ENCODE measurements at places on chromosomes 3 and 15.

- DNase-seq: no peak
Measured at GRCh38 chr3:191303596-191303995, 25.6 kb upstream of the CCDC50 start.

DNA sequence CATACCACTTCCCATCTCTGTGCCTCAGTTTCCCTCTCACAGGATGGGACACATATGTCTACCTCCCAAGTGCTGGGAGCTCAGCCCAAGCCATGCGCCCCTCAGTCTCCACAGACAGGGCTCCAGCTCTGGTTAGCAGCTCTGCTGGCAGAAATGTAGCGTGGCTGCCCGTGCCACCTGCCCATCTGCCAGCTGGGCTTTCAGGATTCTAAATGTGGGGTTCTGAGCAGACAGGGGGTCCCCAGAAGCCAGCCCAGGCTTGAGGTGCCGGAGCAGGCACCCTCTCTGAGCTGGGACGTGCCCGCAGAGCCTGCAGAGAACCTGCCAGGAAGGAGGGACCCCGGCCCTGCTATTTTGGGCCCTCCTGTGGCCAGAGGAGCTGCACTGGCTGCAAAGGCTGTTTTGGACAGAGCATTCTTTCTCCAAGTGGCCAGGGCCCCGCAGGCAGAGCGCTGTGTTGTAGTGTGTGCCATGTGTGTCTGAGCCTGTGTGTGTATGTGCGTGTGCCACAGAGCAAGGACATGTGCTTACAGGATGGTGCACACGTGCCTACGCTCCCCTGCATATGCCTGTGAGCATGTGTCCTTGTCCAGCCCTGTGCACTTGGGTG is 31.7 kb downstream of the PSTPIP1 start:
- DNase-seq: no peak

DNA sequence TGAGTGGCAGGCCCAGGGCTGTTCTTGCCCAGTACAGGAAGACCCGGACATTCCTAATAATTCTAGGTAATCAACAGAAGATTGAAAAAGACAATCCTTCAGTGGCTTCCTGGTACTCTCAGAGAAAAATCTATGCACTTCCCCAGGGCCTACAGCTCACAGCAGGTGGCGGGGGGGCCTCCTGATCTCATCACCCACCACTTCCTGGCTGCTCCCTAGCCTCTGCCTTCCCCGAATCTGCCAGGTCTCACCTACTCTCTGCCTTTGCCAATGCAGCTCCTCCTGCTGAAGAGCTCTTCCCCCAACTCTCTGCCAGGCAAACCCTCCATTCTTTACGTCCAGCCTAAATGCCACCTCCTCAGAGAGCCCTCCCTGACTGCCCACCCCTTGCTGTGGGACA is 37.5 kb downstream of the EHD4 start:
- DNase-seq: peak; percentile 59

- no peak for DNase-seq
Measured at GRCh38 chr3:172918568-172919296, 168.2 kb downstream of the ECT2 start.

DNA sequence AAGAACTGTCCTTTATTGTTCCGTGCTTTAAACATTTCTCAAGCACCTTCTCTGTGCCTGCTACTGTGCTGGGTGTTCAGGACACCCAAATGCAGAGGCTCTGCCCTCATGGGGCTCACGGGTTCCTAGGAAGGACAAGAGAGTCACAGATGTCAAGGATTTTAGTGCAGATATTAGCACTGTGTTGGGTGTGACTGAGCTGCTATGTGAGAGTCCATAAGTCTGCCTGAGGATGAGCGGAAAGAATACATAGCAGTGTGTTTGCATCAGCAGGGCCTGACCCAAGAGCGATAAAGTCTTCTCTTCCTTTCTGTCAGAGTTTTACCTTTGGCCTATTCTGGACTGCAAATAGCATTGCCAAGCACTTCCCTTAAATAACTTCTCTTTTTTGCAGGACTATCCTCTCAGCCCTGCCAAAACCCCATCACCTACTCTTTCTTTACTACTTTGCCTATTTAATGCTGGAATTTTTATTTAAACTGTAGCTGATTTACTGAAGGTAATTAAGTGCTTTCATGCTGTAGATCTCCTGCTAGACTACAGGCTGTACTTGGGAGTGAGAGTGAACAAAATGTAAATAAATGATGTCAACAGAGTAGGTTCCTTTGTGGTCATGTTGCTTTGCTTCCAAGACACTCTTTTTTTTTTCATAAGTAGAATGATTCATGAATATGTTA is 459.4 kb upstream of the TPRG1 start:
- no peak for DNase-seq

- no peak for DNase-seq
Measured at GRCh38 chr15:59966262-59966661, 37.8 kb upstream of the FOXB1 start.

DNA sequence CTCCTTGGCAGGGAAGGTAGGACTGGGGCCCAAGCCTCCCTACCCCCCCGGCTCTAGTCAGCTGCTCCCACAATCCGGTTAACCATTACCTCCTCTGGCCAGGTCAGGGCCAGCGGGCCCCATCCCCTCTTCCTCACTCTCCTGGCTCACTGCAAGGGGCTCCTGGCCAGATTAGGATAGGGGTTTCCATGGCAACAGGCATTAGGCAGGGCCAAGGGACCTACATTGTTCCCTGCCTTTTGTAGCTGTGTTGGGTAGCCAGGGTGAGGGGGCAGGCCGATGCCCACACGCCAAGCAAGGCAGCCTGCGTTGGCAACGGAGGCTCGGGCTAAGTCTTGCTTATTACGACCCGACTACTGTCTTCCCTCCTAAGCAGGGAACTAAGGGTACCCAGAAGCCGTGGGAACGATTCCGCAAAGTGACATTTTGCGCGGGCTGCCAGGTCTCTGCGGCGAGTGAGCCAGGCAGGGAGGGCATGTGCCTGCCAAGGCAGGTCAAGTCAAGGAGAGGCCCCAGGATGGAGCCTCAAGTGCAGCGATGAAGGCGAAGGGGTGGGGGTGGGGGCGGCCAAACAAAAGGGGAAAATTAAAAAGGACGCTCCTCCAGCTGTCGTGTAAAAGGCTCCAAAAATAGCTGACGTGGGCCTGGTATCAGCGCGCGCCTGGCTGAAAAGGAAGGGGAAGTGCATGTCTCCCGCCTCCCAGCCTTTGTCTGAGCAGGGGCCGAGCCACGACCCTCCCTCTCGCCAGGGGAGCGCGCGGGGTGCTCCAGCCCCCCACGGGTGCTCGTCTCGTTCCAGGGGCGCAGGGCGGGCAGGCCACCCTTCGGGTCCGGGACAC is 919 bp downstream of the IDH2 start:
- no peak for DNase-seq

- no peak for DNase-seq
Measured at GRCh38 chr3:53511246-53511645, 16.8 kb downstream of the CACNA1D start.

DNA sequence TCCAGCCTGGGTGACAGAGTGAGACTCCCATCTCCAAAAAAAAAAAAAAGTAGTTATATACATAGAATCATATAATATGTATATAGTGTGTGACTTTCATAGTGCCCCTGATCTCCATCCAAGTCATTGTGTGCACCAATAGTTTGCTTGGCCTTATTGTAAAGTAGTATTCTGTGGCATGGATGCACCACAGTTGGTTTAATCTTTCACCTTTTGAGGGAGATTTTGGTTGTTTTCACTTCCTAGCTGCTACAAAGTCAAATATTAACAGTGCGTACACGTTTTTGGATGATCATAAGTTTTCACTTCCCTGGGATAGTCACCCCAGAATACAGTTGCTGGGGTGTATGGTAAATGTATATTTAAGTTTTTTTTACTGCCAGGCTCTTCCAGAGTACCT is 162.8 kb downstream of the PTPRG start:
- no peak for DNase-seq

GRCh38 chr3:195895861-195896360 is 12.4 kb downstream of the TNK2 start:
- DNase-seq: peak; percentile 25

Data from stimulated activated CD8-positive, alpha-beta memory T cell treated with anti-CD3 and anti-CD28 coated beads, Interleukin-7, amount 100 ng/mL, for 4 hours (primary cell).